ENCODE measurements at places on chromosomes 2 and 18. TPM values are rescaled to one million over a fixed set of nuclear protein-coding genes. Genes with fewer than 3 reads are reported as not detected.

GRCh38 chr2:213227458-213227857 lies 56.8 kb upstream of the SPAG16 start:
- DNase-seq, result no peak

GRCh38 chr18:58148954-58149471 lies 105.0 kb downstream of the NEDD4L start:
- no peak for DNase-seq

DNA sequence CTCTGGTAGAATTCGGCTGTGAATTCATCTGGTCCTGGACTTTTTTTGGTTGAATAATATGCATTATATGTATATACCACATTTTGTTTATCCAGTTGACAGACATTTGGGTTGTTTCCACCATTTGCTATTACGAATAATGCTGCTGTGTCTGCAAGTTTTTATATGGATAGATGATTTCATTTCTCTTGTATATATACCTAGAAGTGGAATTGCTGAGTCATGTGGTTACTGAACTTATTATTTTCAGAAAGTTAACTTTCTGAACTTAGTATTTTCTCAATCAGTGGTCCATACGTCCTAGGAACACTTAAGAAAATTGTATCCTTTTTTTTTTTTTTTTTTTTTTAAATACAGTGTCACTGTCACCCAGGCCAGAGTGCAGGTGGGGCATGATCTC lies 63.3 kb downstream of the RIF1 start:
- DNase-seq, result no peak

- no peak for DNase-seq
Measured at GRCh38 chr2:159840616-159841015, 42.6 kb upstream of the CD302 start.

DNA sequence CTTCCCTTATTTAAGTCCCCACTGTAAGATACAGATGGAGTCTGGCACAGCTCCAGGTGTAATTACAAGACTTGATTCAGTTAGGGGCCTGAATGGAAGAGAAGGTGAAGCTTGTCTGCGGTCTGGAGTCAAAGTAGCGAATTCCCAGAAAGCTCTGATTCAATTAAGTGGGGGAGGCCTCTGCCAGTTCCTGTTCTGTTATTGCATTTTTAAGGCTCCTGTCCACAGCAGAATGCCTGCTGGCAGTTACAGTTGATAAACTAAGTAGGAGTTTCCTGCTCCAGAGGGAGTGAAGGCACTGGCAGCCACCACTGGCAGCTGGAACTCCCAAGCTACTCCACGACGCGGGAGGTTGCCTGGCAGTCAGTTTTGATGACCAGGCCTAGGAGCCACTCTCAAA lies 181.1 kb downstream of the SOCS6 start:
- no peak for DNase-seq

GRCh38 chr2:26479131-26479788 lies 1.3 kb upstream of the OTOF start:
- no peak for DNase-seq

GRCh38 chr2:9178904-9179571 lies 27.6 kb upstream of the ASAP2 start:
- peak; percentile 44 for DNase-seq

DNA sequence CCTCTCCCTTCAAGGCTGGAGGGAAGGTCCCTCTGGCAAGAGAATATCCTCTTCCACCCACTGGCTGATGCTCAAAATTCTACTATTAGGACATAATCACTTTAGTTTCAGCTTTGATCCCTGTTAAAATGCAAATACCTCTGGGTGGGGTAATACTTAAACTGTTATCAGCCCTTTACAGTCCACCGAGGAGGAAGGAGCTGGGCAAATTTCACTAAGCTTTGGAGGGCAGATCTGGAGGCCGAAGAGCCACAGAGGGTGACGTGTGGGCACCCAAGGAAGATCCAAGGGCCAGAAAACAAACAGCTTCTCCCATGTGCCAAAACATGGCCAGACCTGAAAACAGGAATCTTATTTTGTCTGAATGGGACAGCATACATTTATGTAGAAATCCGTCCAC lies 74.6 kb upstream of the BCL11A start:
- DNase-seq, result no peak

The SRBD1 gene
- 9.3 TPM for total RNA-seq

The SH3BP4 gene
- total RNA-seq, result 67.6 TPM

The UXS1 gene
- total RNA-seq, result 79.7 TPM

The RAPH1 gene
- 33.4 TPM for total RNA-seq
